ENCODE measurements at places on chromosomes 4 and X. TPM values are rescaled to one million over a fixed set of nuclear protein-coding genes. Genes with fewer than 3 reads are reported as not detected.

TMEM271 gene
- 0.22 TPM for polyA plus RNA-seq

CXorf49 gene
- not detected for polyA plus RNA-seq

TMPRSS11A gene
- not detected for polyA plus RNA-seq

TLR7 gene
- polyA plus RNA-seq = 0.27 TPM

CDS1 gene
- polyA plus RNA-seq = 24.2 TPM

PAGE5 gene
- not detected for polyA plus RNA-seq

KLHL13 gene
- 4.3 TPM for polyA plus RNA-seq

GUCY1B1 gene
- 8.1 TPM for polyA plus RNA-seq

DAPP1 gene
- polyA plus RNA-seq = 1.8 TPM

MUC7 gene
- not detected for polyA plus RNA-seq

OTUD5 gene
- polyA plus RNA-seq = 47.7 TPM

JCHAIN gene
- polyA plus RNA-seq = 2,753 TPM

FGD1 gene
- 0.89 TPM for polyA plus RNA-seq

SPOCK3 gene
- polyA plus RNA-seq = 8.6 TPM

MTCP1 gene
- polyA plus RNA-seq = 12.2 TPM

HMX1 gene
- polyA plus RNA-seq = not detected

G6PD gene
- polyA plus RNA-seq = 23.4 TPM

APLN gene
- polyA plus RNA-seq = 1.5 TPM

LIAS gene
- 19.8 TPM for polyA plus RNA-seq

BEX5 gene
- 0.89 TPM for polyA plus RNA-seq

ELOVL6 gene
- polyA plus RNA-seq = 7.6 TPM

PPEF1 gene
- polyA plus RNA-seq = 0.34 TPM

PPP4R3C gene
- polyA plus RNA-seq = not detected

SMIM14 gene
- 31.3 TPM for polyA plus RNA-seq

DCUN1D4 gene
- polyA plus RNA-seq = 8.1 TPM

GNRHR gene
- polyA plus RNA-seq = 0.47 TPM

NALF2 gene
- 0.53 TPM for polyA plus RNA-seq

FRG2 gene
- polyA plus RNA-seq = not detected

CCKAR gene
- not detected for polyA plus RNA-seq

DIAPH2 gene
- polyA plus RNA-seq = 6.3 TPM

TMA16 gene
- 16.9 TPM for polyA plus RNA-seq

ZAR1 gene
- polyA plus RNA-seq = not detected

SLITRK2 gene
- polyA plus RNA-seq = not detected

ADH1B gene
- polyA plus RNA-seq = 3.8 TPM
